ENCODE measurements at places on chromosomes 5 and 9.

- DNase-seq: no peak
Measured at GRCh38 chr9:3526997-3527940, 1.5 kb upstream of the RFX3 start.

GRCh38 chr5:124279146-124279876, 467.1 kb downstream of the ZNF608 start:
- DNase-seq: no peak

- DNase-seq: no peak
Measured at GRCh38 chr9:127351182-127352166, 45.5 kb upstream of the SLC2A8 start.

GRCh38 chr9:28166179-28166578, 592.9 kb upstream of the C9orf72 start:
- DNase-seq: no peak

- no peak for DNase-seq
Measured at GRCh38 chr9:121915304-121915625, 177.8 kb downstream of the TTLL11 start.

DNA sequence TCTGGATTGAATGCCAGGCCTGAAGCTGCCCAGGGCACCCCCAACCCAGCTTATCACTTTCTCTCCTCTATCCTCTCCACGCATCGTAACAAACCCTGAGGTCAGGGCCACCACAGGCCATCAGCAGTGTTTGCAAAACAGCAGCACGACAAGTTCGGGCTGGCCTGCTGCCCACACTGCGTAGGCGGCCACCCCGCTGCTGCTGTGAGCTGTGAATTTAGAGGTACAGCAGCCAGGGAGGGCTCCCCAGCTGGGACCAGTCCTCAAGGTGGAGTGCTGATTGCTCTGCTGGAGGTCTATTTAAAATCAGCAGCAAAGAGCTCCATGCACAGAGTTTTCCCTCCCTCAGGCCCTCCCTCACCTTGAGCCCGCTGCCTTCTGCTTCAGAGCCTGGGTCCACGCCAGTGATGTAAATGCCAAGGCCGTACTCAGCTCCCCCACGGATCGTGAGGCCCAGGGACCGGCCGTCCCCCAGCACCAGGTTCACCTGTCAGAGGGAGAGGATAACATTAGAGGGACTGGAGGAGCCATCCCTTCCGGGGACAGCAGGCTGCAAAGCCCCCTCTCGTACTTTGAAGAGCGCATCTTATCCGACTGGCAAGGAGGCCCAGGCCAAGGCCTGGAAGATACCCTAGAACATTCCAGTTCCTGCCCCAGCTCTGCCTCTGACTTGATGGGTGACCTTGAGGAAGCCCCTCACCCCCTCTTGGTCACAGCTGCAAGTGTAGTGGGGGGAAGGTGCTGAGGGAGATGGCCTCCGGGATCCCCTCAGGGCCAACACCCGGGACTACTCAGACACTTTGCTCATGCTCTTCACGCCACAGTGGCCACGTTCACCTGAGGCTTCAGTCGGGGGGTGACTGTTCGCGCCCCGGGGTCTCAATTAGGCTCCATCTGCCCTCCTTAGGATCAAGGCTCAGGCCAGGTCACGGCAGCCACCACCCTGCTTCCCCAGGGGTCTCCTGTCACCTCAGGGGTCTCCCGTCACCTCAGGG, 39.1 kb downstream of the WHRN start:
- DNase-seq: no peak

DNA sequence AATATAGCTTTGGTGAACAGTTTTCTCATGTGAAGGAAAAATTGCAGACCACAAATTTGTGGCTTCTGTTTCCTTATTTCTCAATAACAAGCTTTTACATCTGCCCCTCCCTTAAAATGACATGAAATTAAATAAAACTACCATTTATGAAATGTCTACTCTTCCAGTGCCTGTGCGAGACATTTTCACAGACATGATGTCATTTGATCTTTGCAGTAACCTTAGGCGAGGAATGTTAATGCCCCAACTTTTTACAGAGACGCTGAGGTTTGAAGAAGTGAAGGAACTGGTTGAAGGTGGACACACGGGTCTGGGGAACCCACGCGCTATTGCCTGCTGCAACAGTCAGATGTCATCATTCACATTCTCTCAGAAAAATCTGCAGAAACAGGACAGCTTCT, 61.5 kb downstream of the OSTF1 start:
- DNase-seq: no peak

GRCh38 chr5:68555907-68556681, 340.5 kb downstream of the PIK3R1 start:
- no peak for DNase-seq

- DNase-seq: no peak
Measured at GRCh38 chr5:128035689-128036088, 47.9 kb upstream of the SLC12A2 start.

- no peak for DNase-seq
Measured at GRCh38 chr5:76710991-76711390, 4.9 kb upstream of the F2R start.

GRCh38 chr5:163190784-163191183, 246.6 kb upstream of the CCNG1 start:
- no peak for DNase-seq

DNA sequence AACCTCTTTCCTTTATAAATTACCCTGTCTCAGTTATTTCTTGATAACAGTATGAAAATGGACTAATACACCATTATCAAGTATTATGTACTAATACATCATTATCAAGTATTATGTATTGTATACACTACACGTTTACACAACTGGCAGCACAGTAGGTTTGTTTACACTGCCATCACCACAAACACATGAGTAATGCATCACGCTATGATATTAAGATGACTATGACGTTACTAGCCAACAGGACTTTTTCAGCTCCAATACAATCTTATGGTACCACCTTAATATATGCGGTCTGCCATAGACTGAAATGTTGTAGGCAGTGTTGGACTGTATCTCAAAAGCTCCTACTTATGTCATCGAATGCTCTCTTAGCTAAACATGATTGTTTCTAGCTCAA, 28.2 kb downstream of the PRELID2 start:
- DNase-seq: no peak

DNA sequence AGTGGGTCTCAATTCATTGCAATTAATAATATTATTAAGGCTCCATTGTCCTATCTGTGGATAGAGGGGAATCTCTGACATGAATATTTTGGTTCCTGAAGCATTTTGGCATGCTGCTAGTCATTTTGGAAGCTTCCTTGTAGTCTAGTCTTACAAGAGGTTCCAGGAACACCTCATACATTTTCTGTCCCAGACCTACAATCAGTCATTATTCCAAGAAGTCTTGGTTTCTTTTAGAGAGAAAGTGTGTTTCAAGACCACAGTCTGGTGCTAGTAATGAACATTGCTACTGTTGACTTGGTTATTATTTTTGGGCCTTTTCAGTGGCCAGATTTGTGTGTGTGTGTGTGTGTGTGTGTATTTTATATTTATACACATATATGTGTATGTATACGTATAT, 98.9 kb downstream of the ERCC6L2 start:
- no peak for DNase-seq

DNA sequence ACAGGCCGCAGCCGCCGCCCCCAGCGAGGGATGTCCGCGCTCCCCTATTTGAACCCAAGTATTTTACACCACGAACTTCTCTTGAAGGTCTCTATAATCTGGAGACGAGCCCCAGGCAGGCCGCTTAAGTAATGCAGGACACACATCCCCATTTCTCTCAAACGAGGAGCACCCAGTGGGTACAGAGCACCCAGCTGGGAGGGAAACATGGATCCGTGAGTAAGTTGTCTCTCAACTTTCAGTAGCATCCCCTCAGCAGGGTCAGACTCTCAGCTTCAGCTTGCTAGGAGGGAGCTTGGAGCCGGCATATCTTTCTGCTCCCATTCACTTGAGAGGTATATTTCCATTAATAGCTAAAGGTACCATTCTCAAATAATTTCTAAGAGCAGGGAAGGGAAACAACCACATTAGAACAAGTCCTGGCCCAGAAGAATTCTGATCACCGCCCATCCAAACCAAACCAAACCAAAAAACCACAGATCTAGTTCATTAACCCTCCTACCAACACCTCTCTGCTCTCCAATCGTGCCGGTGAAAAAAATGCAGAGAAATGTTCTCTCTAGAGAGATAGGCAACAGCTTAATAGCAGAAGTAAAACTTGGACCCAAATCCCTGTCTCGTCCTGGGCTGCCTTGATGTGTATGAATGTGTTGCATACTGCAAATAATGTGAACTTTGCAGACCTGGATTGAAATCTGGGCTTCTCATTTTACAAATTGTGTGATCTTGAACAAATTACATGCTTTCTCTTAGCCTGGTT, 910 bp downstream of the TDRD7 start:
- DNase-seq: no peak

DNA sequence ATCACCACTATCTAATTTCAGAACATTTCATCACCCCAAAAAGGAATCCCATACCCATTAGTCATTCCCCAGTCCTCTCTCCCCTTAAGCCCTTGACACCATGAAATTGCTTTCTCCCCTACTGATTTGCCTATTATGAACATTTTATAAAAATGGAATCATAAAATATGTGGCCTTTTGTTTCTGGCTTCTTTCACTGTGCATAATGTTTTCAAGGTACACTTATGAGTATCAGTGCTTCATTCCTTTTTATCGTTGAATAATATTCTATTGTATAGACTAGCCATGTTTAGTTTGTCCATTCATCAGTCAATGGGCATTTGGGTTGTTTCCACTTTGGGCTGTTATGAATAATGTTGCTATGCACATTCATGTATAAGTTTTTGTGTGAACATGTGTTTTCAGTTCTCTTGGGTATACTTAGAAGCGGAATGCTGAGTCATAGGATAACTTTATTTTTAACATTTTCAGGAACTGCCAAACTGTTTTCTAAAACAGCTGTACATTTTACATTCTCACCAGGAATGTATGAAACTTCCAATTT, 40.4 kb upstream of the FGF1 start:
- DNase-seq: no peak

GRCh38 chr5:80187421-80188090, 68.3 kb downstream of the SERINC5 start:
- no peak for DNase-seq

GRCh38 chr5:73045623-73046022, 74.8 kb upstream of the TMEM171 start:
- DNase-seq: no peak

DNA sequence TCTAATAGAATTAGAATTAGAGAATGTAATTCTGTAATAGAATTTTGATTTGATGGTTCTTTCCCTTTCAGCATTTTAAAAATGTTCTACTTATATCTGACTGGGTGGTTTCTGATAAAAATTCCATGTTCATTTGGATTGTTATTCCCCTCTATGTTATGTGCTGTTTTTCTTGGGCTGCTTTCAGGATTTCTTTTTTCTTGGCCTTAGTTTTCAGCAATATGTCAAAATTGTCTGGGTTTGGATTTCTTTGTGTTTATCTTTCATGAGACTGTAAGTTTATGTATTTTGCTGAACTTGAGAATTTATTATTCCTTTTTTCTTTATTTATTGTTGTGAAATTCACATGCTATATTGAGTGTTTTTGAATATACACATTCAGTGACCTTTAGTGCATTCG, 189.1 kb downstream of the RANBP17 start:
- no peak for DNase-seq
